ENCODE measurements at places on chromosomes 1 and 21. TPM values are rescaled to one million over a fixed set of nuclear protein-coding genes. Genes with fewer than 3 reads are reported as not detected.

The YY1AP1 gene
- polyA plus RNA-seq: 58.1 TPM

The KCNK1 gene
- 0.66 TPM for polyA plus RNA-seq

The MORC3 gene
- polyA plus RNA-seq: 31.6 TPM

The DMBX1 gene
- not detected for polyA plus RNA-seq

The SMPDL3B gene
- polyA plus RNA-seq: 0.07 TPM

The DBT gene
- 11.4 TPM for polyA plus RNA-seq

The SPRR1B gene
- polyA plus RNA-seq: not detected

The KCNJ15 gene
- 0.07 TPM for polyA plus RNA-seq

The CD5L gene
- polyA plus RNA-seq: not detected

The ST6GALNAC3 gene
- 2.1 TPM for polyA plus RNA-seq

The CELA3B gene
- polyA plus RNA-seq: not detected

The LIN28A gene
- polyA plus RNA-seq: not detected

The CAMSAP2 gene
- 24.2 TPM for polyA plus RNA-seq

The BSND gene
- not detected for polyA plus RNA-seq

The NBPF3 gene
- polyA plus RNA-seq: 24.3 TPM

The PLEKHA6 gene
- polyA plus RNA-seq: 6.8 TPM

The SRM gene
- 41.4 TPM for polyA plus RNA-seq

The CELA2A gene
- polyA plus RNA-seq: not detected

The NTRK1 gene
- polyA plus RNA-seq: not detected

The S100A9 gene
- not detected for polyA plus RNA-seq

The CTNNBIP1 gene
- polyA plus RNA-seq: 28.3 TPM

The SLC30A10 gene
- polyA plus RNA-seq: not detected

The OPRD1 gene
- polyA plus RNA-seq: not detected

The RCAN3 gene
- polyA plus RNA-seq: 4.5 TPM

The SHE gene
- not detected for polyA plus RNA-seq

The MXRA8 gene
- 275 TPM for polyA plus RNA-seq

The CYYR1 gene
- polyA plus RNA-seq: not detected

The ABCA4 gene
- polyA plus RNA-seq: 0.17 TPM

The OR2L2 gene
- not detected for polyA plus RNA-seq

The AIRE gene
- not detected for polyA plus RNA-seq

The CDC20 gene
- polyA plus RNA-seq: 27.5 TPM

The SLAMF6 gene
- polyA plus RNA-seq: not detected

The RGSL1 gene
- not detected for polyA plus RNA-seq

The FMO5 gene
- polyA plus RNA-seq: 1.2 TPM

The C2CD2 gene
- 25.4 TPM for polyA plus RNA-seq

The NBPF4 gene
- polyA plus RNA-seq: not detected

The PTGER3 gene
- not detected for polyA plus RNA-seq

The CCDC190 gene
- polyA plus RNA-seq: not detected

The UBASH3A gene
- polyA plus RNA-seq: not detected

The PCAT6 gene
- 4.0 TPM for polyA plus RNA-seq

The F13B gene
- not detected for polyA plus RNA-seq

The ZBTB8OS gene
- 89.1 TPM for polyA plus RNA-seq

The FBXO44 gene
- 12.3 TPM for polyA plus RNA-seq

The DISC1 gene
- 5.4 TPM for polyA plus RNA-seq

The LACTBL1 gene
- not detected for polyA plus RNA-seq

The GJC2 gene
- 1.8 TPM for polyA plus RNA-seq

The SDHC gene
- 335 TPM for polyA plus RNA-seq

The NHLH2 gene
- polyA plus RNA-seq: not detected

The OLFML2B gene
- 0.68 TPM for polyA plus RNA-seq

All from AG04450 (cell line).